ENCODE measurements at places on chromosomes 4 and X. TPM values are rescaled to one million over a fixed set of nuclear protein-coding genes. Genes with fewer than 3 reads are reported as not detected.

GRCh38 chr4:23884261-23884660, 5.6 kb downstream of the PPARGC1A start:
- no peak for DNase-seq

- DNase-seq, result no peak
These were observed 59.2 kb downstream of the PTPN13 start for GRCh38 chr4:86653237-86653865.

DNA sequence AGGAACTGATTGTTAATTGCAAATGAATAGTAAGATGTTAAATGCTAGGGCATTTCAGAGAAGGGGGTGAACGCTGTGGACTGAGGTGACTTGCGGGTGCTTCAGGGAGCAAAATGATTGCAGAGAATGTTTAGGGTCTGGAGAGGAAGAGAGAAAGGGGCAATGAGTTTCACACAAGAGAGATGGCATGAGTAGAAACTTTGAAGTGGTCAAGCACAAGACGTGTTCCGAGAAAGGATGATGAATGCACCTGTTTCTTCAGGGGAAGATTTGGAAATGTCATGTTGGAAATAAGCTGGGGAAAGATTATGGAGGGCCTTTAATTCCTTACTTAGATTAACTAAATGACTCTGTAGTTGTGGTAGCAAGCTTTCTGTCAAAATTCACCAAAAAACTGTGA, 43.4 kb downstream of the DTHD1 start:
- DNase-seq, result no peak

- DNase-seq, result no peak
These were observed 394.5 kb downstream of the KCNIP4 start for GRCh38 chr4:21554066-21554465.

GRCh38 chr4:174707051-174707676, 121.9 kb downstream of the GLRA3 start:
- DNase-seq, result no peak

DNA sequence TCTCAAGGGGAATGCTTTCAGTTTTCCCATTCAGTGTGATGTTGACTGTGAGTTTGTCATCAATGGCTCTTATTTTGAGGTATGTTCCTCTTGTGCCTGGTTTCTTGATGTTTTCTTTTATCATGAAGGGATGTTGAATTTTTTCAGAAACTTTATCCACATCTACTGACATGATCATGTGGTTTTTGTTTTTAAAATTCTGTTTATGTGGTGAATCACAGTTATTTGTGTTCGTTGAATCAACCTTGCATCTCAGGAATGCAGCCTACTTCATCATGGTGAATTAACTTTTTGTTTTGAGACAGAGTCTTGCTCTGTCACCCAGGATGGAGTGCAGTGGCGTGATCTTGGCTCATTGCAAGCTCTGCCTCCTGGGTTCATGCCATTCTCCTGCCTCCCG, 263.1 kb upstream of the KLF3 start:
- no peak for DNase-seq

DNA sequence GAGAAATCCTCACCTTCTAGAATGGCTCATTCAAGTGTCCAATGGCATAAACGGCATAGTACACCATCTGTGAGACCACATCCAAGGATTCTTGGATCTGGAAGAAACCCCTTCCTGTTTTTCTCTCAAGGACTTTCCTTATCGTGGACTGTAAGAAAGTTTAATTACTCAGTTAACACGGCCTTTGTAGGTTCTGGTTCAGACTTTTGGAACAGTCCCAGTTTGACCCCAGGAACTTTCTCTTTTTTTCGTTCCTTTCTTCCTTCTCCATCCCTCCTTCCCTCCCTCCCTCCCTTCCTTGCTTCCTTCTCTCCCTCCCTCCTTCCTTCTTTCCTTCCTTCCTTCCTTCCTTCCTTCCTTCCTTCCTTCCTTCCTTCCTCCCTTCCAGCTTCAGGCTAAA, 343.5 kb upstream of the SMIM31 start:
- no peak for DNase-seq

DNA sequence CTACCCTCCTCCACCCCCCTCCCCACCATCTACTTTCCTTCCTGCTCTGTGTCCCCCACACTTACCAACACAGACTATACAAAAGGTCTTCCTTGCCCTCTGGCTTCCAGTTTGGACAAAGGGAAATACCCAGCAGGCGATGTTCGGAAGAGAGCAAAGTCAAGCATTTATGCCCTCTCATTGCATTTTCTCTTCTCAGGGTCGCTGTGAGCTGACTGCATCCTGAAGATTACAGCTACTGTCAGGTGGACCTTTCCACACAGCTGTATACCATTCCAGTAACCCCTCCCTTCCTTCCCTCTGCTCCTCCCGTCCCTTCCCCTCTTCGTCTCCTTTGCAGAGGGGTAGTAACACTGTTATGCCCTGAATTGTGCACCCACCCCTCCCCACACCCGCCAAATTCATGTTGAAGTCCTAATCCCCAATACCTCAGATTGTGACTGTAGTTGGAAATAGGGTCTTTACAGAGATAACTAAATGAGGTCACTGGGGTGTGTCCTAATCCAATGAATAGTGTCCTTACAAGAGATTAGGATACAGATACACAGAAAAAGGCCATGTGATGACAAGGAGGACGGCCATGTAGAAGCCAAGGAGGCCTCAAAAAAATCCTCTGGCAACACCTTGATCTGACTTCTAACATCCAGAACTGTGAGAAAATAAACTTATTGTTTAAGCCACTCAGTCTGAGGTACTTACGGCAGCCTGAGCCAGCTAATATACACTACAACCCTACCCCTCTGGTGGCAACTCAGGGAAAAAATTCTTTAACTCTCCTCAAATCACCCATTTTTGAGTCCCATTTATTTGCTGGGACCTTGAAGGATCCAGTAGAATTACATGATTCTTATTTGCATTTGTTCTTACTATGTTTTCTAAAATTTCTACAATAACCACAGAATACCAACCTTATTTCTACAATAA, 11.7 kb downstream of the MORF4L2 start:
- DNase-seq, result no peak

- DNase-seq, result no peak
These were observed 20.0 kb downstream of the TMEM154 start for GRCh38 chr4:152659806-152660205.

- no peak for DNase-seq
These were observed 26.8 kb upstream of the TMEM184C start for GRCh38 chr4:147590249-147590920.

GRCh38 chr4:124748965-124749364, 36.4 kb upstream of the ANKRD50 start:
- no peak for DNase-seq

DNA sequence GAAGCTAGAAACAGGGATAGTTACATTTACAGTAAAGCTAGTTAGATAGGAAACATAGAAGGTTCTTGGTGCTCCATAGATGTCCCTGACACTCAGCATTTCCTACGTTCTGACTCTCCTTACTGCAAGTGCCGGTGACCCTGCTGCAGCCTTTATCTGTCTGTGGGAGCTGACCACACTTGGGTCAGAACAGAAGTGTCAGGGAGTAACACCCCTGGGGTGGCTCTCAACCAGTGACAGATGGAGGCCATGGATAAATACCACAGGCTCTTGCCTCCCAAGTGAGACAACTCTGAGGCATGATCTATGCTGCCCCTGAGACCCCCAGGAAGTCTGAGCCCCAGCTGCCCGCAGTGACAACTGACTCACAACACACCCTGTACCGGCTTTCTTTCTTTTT, 69.8 kb downstream of the ANXA3 start:
- DNase-seq, result no peak

DNA sequence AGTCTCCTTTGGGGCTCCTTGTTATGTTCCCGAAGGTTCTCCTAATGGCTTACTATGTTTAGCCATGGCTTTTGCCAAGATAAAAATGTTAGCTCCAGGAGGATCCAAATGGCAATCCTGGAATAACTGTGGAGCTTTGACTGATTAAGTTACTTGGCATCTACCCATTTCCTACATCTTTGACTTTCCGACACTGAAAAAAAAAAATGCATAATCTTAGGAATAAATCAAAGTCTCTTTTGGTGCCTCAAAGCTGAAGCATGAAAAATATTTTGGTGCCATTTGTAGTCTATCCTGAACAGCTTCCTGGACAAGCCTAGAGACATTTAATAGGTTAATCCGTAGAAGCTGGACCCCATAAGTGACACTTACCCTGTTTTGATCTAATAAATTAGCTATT, 191.7 kb downstream of the PALLD start:
- DNase-seq, result no peak

GRCh38 chrX:96407501-96407900, 277.1 kb upstream of the DIAPH2 start:
- DNase-seq, result no peak

DNA sequence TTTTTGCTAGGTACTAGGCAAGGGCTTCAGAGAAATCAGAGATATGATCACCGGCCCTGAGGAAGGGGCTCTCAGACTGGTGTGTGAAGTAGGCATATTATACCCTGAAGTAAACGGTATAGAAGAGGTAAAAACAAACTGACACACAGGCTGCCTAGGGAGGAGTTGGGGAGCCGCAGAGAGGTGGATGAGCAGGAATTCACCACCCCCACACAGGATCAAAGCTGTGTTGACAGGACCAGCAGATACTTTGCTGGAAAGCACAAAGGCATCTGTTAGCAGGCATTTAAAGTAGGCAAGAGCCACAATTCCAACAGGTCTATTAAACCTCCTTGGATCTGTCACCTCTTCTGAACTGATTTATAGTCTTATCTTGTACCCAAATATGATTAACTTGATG, 71.8 kb upstream of the GPR34 start:
- no peak for DNase-seq

DNA sequence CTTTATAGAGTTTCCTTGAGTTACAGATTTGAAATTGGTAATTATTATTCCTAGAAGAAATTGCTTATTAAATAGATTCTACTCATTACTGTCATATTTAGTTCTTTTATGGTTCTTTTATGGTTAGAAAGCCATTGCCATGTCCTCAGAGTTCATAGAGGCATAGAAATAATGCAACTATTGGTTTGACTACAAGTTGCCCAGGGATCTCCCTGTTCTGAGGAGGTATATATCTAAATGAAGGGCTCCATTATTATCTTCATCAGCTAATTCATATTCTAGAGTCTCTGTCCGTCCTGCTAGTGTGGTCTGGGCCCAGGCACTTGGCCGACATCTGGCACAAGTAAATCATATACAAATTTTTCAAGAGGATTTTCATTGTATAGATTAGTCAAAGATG, 535.7 kb downstream of the PPP4R3C start:
- no peak for DNase-seq

The HSFX2 gene
- not detected for total RNA-seq

The ADGRG4 gene
- total RNA-seq, result not detected

The TNMD gene
- not detected for total RNA-seq

The MTTP gene
- 0.20 TPM for total RNA-seq

The ATOH1 gene
- total RNA-seq, result not detected

The IL21 gene
- not detected for total RNA-seq
